ENCODE measurements at places on chromosomes 6 and 20.

DNA sequence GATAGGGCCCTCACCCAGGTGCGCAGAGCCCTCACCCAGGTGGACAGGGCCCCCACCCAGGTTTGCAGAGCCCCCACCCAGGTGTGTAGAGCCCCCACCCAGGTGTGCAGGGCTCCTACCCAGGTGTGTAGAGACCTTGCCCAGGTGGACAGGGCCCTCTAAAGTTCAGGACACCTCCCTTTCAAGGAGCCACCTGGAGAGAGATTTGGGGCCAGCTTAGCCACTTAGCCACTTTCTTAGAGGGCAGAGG, 280.2 kb downstream of the TAF4 start:
- no peak for DNase-seq

- DNase-seq, result no peak
Measured at GRCh38 chr6:109456111-109456583, 575 bp upstream of the MICAL1 start.

DNA sequence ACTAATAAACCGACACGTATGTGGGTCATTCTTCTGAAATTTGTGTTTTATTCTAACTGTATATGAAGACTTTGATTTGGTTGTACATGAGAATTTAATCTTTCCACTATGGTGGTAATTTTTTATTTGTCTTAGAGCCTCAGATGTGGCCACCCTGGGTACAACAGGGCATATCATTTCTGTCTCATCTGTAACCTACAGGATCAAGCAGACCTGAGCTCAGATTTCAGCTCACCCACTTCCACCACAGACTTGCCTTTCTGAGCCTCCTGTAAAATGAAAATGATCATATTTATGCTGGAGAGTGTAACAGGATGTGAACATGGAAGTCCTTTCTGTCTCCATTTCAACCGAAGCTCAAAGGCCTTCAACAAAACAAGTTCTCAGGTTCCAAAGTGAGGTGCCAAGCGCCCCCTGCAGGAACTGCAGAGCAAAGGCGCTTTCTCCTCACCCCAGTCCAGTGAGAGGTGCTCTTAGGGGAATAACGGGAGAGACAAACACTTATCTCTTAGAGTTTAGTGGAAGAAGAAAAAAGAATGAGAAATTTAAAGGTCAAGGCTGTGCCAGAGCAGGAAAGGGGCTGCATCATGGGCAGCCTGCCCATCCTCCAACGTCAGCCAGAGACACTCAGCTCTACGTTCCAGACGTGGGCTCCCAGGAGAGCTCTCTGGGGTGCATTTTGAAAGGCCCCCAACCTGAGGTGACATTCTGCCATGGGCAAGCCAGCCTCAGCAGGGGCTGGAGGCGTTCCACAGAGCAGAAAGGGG, 23.0 kb upstream of the CD24 start:
- peak; percentile 12 for DNase-seq

GRCh38 chr6:13455552-13455966, 31.8 kb downstream of the GFOD1 start:
- DNase-seq, result no peak

- DNase-seq, result no peak
Measured at GRCh38 chr6:3618642-3619041, 132.9 kb downstream of the PXDC1 start.

DNA sequence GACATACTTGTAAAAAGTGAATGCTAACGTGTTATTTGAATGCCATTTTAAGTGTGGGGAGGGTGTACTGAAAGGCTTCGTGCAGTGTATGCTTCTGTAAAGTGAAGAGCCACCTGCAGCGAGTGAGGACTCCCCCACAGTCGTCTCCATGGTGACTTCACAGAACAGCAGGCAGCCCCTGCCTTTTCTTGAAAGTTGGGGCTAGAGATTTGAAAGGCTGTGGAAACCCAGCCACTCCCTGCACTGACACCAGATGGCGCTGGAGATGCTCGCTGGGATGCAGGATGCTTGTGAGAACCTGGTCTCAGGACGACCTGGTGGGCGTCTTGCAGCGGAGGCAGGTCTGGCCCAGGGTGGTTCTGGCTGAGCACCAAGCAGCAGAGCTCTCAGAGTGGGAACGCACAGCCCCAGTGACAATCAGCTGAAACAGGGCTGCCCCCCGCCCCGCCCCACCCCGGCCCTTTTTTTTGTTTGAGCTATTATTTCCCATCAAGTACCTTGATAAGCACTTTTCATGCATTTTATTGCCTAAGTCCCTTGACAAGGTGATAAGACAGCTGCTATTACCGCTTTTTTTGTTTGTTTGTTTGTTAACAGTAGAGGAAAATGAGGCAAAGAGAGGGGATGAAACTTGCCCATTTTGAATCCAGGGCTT, 150.3 kb downstream of the SYCP2 start:
- DNase-seq, result peak; percentile 20

- peak; percentile 93 for DNase-seq
Measured at GRCh38 chr6:135600086-135600702, 102.7 kb upstream of the AHI1 start.

DNA sequence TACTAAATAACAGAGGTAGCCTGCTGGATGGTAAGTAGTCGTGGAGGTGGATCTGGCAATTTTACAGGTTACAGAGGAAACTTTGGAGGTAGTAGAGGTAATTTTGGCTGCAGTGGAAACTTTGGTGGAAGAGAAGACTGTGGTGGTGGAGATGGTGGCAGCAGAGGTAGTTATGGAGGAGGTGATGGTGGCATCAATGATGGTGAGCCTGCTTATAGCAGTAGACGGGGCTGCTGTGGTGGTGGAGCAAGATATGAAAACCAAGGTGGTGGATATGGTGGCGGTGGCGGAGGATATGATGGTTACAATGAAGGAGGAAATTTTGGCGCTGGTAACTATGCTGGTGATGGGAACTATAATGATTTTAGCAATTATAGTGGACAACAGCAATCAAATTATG, 15.3 kb downstream of the RAB5IF start:
- no peak for DNase-seq

DNA sequence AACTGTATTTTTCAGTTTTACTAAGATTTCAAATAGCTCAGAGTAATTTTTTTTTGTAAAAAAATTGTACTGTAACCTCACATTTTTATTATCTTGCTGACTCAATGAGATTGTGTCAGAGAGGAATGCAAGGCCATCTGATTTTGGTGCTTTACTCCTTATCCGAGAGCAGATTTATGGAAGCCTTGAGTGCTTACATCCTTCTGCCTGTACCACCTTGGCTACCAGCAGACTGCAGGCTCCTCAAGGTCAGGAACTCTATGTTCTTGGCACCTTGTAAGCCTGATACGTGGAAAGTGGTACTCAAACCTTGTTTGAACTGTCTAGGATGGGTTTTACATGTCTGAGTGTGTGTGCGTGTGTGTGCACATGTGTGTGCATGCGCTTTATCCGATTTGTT, 80.1 kb upstream of the MLIP start:
- no peak for DNase-seq

GRCh38 chr6:3625980-3626563, 125.4 kb downstream of the PXDC1 start:
- DNase-seq, result no peak

DNA sequence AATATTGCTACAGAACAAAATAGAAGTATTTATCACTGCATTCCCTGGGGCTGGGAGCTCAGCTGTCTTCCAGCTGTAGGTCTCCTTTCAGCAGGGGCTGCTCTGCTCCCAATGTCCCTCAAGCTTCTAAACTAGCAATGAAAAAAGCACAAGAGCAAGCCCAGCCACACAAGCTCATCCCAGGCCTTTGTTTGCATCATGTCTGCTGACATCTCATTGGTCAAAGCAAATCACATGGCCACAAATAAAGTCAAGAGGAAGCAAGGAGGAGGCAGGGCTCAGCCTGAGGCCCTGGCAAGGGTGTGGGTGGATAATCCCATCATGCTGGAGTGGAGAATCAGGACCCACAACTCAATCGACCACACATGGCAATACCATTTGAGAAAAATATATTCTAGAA, 2.2 kb upstream of the BFSP1 start:
- DNase-seq, result no peak

- no peak for DNase-seq
Measured at GRCh38 chr6:29926413-29927274, 15.7 kb upstream of the HLA-A start.

- DNase-seq, result no peak
Measured at GRCh38 chr20:36526521-36527011, 14.8 kb upstream of the MYL9 start.

DNA sequence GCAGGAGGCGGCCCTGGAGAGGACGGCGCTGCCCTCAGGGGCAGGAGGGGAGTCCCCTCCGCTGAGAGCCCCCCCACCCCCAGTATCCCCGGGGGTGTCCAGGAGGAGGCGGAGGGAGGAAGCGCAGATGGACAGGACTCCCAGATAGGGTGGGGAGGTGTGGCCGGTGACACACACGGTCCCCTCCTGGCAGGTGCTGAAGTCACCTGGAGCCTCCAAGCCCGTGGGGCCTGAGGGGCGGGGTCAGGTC, 1.4 kb downstream of the STMN3 start:
- no peak for DNase-seq

- no peak for DNase-seq
Measured at GRCh38 chr6:169366258-169366901, 112.7 kb upstream of the THBS2 start.

DNA sequence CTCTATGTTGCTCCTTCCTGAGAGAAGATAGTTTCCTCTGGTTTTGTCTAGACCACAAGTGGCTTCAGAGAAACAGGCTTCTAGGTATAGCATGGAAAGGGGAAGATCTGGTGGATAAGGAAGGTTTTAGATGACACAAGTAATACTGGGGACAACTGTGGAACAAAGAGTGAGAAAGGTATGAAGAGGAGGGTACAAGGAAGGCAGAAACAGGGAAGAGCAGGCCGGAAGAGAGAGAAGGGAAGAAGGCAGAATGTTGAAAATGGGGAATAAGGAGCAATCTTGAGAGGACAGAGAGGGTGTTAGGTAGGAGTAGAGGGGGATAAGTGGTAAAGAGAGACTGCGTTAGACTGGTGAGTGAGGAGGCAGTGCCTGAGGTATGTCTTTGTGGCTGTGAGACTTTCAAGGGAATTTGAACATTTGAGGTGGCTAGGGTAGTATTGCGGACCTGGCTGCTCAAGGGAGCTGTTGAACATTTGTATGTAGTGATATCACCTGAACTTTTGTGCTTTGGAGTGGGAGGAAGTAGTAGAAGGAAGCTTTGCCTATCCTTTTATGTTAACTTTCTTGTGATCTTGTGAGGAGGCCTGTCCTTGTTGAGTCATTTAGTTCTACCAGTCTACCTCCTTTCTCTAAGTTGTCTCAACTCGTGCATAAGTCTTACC, 69.5 kb downstream of the FOXO3 start:
- DNase-seq, result no peak

DNA sequence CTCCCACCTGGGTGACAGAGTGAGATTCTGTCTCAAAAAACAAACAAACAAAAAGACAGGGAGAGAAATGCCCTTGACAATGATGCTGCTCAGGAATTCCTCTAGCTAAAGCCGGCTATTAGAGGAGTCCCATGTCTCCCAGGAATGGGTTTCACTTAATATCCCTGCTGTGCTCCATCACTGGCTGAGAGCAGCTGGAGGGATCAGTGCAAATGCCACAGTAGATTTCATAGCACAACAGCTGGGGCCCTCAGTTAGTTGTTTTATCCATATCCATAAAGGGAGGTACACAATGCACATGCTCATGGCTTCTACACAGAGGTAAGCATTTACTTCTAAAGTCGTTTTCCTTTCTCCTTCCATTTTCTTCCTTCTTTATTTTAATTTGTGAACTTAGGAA, 742.0 kb upstream of the POU3F2 start:
- no peak for DNase-seq

DNA sequence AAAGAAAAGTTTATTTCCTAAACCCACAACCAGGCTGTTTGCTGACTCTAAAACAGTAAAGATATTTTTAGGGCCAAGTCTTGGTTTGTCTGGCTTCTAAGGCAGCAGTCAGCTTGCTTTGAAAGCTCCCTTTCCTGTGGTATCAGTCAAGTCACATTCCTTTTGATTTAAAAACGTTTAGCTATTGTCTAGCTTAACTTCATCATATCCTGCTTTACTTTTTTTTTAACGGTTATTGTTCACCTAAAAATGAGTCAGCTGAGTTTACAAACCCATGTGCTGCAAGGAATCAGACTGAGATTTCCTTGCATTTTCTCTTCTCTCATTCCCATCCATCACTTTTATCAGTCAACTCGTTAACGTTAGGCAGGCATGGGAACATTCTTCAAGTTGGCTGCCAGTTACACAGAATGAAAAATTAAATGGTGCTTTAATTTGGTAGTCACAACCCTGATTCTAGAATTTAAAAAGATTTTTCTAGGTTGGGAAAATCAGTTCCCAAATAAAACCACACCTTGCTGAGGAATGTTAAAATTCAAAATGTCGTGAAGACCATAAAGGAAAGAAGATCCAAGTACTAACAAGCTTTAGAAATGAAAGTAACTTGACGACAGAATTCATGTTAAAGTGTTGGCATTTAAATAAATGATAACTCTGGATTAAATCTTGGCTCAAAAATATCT, 45.9 kb downstream of the ELOVL5 start:
- DNase-seq, result no peak

DNA sequence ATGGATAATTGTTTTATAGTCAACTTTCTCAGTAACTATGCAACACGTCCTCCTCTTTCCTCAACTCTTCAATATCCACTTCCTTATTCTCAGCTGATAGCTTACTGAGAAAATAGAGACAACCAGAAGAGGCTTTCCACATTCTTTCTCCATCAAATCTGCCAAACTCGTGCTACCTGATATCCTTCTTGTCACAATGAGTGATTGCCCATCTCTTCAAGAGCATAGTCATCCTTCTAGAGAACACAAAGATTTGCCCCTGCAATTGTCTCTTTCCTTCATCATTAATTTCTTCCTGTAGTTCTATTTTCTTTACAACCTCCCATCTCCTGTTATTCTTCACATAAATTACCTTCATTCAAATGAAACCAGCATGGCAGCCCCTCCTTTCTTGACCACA, 75.9 kb upstream of the RGS17 start:
- DNase-seq, result no peak

- DNase-seq, result no peak
Measured at GRCh38 chr6:19142275-19142674, 694.9 kb upstream of the ID4 start.

GRCh38 chr20:62843656-62844055, 18.0 kb downstream of the TCFL5 start:
- DNase-seq, result no peak

- DNase-seq, result no peak
Measured at GRCh38 chr20:8874437-8874836, 194.4 kb upstream of the PLCB4 start.

- no peak for DNase-seq
Measured at GRCh38 chr6:145699462-145699861, 35.9 kb downstream of the EPM2A start.

- no peak for DNase-seq
Measured at GRCh38 chr6:30135147-30135546, 793 bp upstream of the TRIM40 start.

- DNase-seq, result no peak
Measured at GRCh38 chr6:32843331-32843978, 392 bp downstream of the PSMB8 start.

GRCh38 chr20:11769825-11770224, 147.9 kb upstream of the BTBD3 start:
- DNase-seq, result no peak

GRCh38 chr20:775679-776135, 7.4 kb upstream of the SLC52A3 start:
- no peak for DNase-seq

DNA sequence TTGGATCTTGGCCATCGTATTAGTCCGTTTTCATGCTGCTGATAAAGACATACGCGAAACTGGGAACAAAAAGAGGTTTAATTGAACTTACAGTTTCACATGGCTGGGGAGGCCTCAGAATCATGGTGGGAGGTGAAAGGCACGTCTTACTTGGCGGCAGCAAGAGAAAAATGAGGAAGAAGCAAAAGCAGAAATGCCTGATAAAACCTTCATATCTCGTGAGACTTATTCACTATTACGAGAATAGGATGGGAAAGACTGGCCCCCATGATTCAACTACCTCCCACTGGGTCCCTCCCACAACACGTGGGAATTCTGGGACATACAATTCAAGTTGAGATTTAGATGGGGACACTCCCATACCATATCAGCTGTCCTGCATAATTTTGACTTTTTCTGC, 20.1 kb upstream of the REPS1 start:
- DNase-seq, result no peak

Data from NCI-H187 treated with DMSO at 0.1 percent for 48 hours (cell line).